ENCODE measurements at places on chromosomes 16 and 17. TPM values are rescaled to one million over a fixed set of nuclear protein-coding genes. Genes with fewer than 3 reads are reported as not detected.

Gene NUP85
- 74.1 TPM for polyA plus RNA-seq

Gene CD7
- polyA plus RNA-seq = 0.06 TPM

GRCh38 chr16:11949527-11949926 lies 7.7 kb upstream of the NPIPB2 start:
- no peak for DNase-seq

- no peak for DNase-seq
Measured at GRCh38 chr16:17945080-17945601, 391.4 kb downstream of the NPIPA8 start.

Gene CCL4L2
- not detected for polyA plus RNA-seq

GRCh38 chr17:1143573-1143972 lies 36.2 kb downstream of the ABR start:
- DNase-seq = no peak

DNA sequence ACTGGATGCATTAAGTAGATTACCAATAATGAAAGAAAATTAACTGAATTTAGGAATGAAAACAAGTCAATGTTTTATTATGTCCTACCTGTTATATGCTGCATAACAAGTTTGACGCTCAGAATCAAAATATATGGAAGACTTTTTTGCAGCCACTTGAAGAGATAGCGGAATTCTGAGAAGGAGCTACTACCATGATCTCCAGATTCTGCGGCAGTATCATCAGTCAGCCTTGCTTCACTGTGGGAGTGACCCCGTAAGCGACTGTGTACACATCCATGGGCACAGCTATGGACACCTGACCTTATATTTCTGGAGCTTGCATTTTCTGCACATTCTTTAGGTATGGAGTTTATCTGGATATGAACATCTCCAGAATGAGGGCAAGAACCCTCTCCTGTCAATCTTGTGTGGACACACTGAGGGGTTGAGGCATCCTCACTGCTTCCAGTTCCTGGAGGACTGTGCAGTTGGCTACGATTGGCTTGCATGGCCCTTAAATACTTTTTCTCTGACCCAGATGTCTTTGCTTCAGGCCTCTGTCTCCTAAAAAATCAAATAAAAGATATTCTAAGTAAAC lies 1.7 kb downstream of the RNFT1 start:
- no peak for DNase-seq

- no peak for DNase-seq
Measured at GRCh38 chr16:79795556-79795955, 195.0 kb upstream of the MAF start.

- DNase-seq = no peak
Measured at GRCh38 chr16:17070882-17071592, 399.7 kb downstream of the XYLT1 start.

GRCh38 chr16:57023541-57024249 lies 34.3 kb downstream of the NLRC5 start:
- DNase-seq = no peak

Gene DHRS7C
- not detected for polyA plus RNA-seq

- DNase-seq = no peak
Measured at GRCh38 chr17:78714534-78714933, 67.5 kb downstream of the CYTH1 start.

DNA sequence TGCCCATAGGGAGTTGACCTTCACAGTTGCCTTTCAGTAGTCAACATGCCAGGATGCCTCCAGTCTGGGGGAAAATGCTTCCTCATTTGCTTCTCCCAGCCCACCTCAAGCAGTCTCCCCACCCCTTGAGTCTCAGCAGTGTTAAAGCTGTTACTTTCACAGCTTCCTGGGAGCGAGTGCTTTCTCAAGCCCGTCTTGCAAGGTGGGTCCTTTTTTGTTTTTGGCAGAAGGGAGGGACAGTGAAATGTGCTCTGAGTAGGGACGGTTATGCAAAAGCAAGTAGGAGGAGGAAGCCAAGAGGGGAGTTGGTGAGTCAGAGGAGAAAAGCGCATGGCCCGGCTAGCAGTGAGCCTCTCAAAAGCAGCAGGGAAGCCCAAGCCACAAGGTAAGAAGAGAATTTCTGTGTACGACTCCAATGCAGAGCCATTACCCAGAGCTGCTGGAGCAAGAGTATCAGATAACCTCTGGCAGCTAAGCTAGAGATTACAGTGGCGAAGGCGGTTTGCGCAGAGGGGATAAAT lies at the start of gene CHST4:
Gene CHST4, plus strand, starts transcription at position 316 of the 521 bp plus-strand sequence. CDS start 10,252 bp downstream, outside the sequence.
- peak; percentile 2 for DNase-seq

DNA sequence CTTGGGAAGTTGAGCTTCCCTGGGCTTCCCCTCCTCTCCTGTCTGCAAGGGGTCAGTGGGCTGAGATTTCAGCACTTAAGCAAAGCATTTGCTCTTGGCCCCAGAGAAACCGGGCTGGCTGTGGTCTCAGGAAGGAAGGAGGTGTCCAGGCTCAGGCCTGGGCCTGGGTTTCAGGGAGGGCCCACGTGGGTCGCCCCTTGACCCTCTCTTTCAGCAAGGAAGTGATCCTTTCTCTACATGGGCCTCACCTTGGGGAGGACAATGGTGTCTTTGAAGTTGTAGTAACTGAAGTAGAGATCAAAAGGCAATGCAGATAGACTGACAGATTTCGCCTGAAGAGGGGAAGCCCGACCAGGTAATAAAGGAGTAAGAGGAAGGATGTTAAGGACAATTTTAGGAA lies 2.7 kb downstream of the NOD2 start:
- DNase-seq = no peak

Gene PDILT
- not detected for polyA plus RNA-seq

DNA sequence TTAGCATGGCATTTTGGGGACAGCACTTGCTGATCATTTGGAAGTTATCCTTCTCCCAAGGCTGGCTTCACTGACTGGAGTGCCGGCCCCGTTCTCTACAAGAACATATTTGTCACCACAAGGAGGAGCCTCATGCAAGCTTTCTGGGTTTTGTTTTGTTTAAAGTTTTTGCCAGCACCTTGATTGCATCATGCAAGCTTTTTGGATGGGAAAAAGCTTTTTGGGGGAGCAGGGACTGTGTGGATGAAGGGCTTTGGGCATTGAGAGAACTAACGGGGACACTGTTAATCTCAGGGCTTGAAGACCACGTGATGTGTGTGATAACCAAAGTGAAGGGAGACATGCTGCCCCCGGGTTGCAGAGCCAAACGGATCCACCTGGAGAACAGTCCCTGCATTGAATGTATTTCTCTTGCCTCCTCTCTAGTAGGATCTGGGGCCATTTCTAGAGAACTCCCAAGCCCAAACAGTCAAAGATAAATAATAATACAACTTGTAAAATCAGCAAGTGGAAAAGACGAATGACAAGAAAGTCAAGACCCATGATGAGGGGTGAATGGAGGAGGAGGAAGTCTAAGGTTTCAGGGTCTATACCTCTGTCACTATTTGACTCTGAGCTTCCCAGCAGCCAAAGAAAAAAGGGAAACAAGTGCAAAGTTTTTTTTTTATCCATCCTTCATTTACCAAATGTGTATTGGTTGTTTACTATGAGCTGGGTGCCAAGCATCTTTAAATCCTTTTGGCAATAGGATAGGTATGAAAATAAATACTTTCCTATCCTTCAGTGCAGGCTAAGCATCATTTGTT lies 17.2 kb downstream of the TMEM114 start:
- DNase-seq = no peak

DNA sequence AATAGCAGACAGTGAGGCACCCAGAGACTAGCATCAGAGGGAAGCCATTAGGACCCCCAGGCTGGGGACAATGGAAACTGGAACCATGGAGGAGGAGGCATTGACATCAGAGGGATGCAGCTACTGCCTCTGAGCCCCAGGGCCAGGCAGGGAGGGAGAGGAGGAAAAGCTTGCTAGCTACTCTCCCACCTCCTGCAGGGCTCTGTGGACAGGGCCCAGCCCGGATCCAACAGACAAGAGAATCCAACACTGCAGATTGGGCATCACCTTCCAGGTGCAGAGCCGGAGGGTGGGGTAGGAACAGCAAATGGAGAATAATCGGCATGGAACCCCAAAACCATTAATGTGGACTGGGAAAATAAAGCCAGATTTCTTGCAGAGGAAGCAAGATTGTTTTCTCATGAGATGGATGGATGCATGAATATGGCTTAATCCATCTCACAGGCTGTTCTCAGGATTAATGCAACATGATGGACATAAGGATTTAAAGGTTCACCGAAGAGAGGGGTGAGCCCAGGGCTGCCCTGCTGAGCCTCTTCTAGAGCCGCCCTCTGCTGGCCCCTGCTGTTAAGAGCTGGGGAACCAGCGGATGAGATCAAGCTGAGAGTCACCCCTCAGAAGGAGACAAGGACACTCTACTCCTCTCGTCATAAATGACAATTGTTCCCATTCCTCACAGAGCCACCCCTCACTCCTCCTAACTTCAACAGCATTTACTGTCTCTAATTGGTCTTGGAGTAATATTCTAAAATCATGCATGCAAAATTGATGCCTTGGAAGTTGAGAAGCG lies 48.8 kb downstream of the DNAH3 start:
- DNase-seq = no peak

DNA sequence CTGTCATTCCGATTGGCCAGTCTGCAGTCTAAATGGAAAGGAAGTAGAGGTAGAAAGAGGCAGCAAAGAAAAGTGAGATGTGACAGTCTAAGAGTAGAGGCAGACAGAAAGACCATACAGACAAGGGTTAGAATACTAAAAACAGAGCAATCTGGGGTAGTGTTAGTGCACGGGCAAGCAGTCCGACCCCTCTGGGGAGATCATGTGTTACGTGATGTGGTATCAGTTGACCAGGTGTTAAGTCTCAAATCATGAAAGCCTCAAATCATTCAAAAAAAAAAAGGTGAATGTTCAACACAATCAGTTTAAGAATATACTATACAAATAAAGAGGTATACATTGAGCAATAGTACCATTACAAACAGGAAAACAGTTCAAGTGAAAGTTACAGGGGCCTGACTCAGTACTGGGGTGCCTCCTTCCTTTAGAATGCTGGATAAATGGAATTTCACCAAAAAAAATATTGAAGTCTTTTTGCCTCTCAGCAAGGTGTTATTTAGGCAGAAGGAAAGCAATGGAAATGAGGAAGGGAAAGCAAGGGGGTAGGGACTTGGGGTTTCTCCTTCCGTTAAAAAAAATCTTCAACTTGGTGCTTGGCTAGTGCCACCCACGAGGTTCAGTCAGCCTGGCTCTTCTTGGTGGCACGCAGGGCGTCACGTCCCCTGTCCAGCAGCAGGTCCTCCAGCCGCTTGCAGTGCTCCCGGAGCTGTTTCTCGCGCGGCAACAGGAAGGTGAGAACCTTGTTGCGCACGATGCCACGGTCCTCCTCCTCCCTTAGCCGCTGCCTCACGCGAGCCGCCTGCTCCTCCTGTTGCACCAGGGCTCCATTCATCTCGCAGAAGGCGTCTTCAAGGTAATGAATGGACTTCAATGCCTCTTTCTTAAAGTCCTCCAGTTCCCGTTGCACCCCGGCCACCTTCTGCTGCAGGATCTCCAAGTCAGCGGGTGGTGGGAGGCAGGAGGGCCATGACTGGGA lies 616 bp downstream of the CCDC182 start:
- DNase-seq = no peak

Gene CDH16
- not detected for polyA plus RNA-seq

Data from BJ (cell line).